Osteoblast (primary cell): ENCODE measurements at places on chromosomes 2 and 18. TPM values are rescaled to one million over a fixed set of nuclear protein-coding genes. Genes with fewer than 3 reads are reported as not detected.

The MEP1B gene
- not detected in 2 replicates for total RNA-seq

DNA sequence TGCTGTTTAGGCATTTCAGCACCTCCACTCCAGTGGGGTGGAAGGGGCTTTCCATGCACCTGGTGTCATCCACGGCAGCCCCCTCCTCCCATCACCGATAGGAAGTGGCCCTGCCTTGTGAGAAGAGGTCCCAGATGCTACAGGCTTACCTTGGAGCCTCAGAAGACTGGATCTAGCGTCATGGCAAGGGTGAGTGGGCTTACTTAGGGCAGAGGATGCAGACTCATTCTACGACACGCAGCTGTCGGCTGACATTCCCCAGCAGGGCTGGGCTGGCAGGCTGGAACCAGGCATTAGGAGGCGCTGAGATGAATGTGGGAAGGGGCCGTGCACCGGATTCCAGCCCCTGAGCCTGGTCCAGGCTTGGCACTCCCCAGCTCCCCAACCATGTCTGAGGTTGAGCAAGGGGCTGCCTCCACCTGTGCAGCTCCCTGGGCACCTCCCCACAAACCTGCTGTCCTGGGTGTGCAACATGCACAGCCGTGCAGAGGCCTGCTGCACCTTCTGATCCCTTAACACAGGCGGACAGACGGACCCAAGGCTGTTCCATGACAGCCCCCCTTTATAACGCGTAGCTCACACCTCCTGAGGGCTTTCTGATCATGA is 1.7 kb upstream of the PRLH start:
- peak; percentile 8 for DNase-seq

The PLCL1 gene
- 3.2 and 4.0 TPM in 2 replicates for total RNA-seq

The STARD6 gene
- not detected in 2 replicates for total RNA-seq

DNA sequence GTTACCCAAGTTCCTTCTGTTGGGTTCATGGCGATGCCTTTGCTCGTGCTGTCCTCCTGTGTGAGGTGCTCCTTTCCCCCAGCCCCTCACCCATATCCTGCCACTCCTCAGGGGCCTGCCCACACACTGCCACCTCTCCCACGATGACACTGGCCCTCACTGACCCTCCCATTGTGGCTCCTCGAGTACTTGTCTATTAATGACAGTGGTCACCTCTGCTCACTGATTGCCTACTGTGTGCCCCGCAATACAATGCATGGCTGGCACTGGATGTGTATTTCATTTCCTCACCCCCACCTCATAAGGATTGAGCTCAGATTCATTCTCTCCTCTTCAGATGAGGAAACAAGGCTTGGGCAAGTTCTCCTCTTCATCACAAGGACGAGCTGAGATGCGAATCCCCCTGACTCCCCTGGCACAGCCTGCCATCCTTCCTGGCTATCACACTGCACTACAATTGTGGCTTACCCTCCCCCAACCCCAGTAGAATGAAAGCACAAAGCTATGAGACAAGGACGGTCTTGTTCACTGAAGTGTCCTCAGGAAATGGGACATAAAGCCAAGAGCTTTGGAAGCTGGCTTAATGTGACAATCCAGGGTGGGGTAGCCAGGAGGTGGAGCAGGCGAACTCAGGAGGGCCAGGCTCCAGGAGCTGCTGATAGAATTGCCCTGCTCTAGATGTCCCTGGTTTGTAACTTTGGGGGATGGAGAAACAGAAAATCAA is 93.9 kb upstream of the RAB12 start:
- DNase-seq: no peak

- peak; percentile 86 for DNase-seq
Observed at GRCh38 chr18:3014503-3015203, 1.7 kb upstream of the LPIN2 start.

DNA sequence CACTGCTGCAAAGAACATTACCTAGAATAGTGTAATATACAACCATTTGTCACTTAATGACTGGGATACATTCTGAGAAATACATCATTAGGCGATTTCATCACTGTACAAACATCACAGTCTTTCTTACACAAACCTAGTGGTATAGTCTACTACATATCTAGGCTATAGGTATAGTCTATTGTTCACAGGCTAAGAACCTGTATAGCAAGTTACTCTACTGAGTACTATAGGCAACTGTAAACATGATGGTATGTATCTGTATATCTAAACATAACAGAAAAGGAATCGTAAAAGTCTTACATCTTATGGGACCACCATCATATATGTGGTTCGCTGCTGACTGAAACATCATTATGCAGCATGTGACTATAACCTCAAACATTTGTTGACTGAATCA is 21.4 kb downstream of the SP3 start:
- no peak for DNase-seq

The TANC1 gene
- 33.9 and 34.7 TPM in 2 replicates for total RNA-seq

DNA sequence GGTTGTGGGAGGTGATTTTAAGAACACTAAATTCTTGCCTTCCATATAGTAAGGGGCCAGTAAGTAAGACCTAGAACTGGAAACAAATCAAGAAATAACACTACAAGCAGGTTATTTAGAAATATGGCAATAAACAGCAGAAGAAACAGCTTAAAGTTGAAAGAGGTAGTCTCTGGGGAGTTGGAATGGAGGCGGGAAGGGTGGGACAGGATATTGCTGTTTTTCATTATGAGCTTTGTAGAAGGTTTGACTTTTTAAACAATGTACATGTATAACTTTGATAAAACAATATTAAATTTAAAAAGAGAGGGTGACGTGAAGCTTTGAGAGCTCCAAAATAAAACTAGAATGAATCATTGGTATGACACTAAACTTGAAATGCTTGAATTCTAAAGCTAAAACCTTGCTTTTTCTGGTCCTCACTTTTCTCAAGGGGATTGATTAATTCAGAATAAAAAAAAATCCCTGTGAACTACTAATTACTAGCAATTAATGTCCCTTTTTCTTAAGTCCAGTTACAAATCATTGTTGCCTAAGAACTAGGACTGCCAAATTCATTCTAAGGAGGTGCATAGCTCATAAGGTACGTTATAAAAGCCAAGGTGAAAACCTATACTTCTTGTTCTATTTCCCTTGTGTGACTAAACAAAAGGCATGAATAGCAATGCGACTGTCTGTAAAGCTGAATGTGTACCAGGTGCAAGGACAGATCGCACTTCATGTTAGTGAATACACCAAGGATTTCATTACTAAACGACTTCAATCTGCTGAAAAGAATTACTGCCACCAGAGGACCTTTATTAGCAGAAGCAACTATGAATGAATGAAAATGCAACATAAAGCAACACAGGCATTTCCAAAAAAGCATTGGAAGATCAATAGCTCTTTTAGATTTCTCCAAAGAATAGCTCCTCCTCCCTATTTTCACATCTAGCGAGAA is 177.5 kb downstream of the RBM43 start:
- DNase-seq: no peak

GRCh38 chr18:39188278-39188677 is 1622.7 kb upstream of the CELF4 start:
- DNase-seq: no peak

GRCh38 chr2:226888378-226888965 is 52.6 kb downstream of the RHBDD1 start:
- no peak for DNase-seq

DNA sequence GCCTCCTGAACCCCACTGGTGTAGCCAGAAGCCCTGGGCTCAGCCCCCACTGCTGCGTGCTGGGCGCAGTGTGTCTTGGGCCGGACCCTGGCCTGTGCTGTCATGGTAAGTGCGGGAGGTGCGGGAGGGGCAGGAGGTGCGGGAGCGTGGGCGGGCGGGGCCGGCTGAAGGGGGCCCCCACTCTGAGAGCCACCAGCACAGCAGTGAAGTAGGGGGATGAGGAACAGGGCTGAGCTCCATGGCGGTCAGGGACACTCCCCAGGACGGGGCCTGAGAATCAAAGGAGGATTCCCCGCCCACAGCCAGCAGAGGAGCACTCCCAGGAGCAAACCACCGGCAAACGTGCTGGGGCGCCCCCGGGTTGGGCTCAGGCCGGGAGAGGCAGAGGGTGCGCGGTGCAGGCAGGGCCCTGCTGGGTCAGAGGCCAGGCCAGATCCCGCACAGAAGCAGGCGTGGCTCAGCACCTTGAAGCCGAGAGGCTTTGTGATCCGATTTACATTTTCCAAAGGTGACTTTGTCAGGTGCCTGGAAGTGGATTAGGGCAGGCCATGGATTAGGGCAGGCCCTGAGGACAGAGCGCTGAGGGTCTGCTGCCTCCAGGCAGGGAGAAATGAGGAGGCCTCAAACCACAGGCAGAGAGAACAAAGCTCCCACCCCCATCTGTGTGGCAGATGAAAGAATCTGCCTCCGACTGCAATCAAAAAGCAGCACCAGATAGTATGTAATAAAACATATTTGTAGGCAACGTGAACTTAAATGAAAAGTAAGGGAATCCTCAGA is 152.0 kb upstream of the RAB6C start:
- DNase-seq: no peak

DNA sequence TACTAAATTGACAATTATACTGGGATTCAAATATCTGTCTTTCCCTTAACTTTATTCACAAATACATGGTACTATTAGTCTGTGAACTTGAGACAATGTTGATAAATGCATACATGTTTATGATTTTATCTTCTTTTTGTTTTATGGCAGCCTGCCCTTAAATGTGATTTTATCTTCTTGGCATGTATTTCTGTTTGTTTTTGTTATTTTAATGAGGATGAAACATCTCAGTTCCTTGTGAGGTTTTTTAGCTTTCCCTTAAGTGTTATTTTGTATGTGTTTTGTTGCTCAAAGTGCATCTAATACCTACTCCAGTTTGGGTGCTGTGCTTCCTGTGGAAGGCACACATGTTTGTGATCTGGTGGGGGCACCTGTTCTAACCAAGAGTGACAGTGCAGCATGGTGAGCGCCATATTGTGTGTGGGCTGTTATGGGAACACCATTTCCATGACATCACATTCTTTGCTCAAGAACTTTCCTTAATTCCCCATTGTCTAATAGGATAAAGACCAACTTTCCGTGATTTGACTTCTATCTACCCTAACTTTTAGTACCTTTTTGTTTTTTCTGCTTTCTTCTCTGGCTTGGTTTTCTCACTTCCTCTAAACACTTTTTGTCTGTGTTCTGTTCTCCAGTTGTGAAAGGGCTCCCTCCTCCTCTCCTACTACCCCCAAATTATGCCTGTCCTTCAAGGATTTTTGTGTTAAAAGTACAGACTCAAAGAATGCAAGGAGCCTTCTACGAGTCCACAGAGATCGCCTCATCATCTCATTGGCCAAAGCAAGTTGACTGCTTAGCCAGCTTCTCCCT is 162.1 kb upstream of the TTC39C start:
- DNase-seq: no peak

The RSAD2 gene
- 0.29 and 0.72 TPM in 2 replicates for total RNA-seq

GRCh38 chr2:177989029-177989885 is 83.3 kb downstream of the PDE11A start:
- peak; percentile 22 for DNase-seq

DNA sequence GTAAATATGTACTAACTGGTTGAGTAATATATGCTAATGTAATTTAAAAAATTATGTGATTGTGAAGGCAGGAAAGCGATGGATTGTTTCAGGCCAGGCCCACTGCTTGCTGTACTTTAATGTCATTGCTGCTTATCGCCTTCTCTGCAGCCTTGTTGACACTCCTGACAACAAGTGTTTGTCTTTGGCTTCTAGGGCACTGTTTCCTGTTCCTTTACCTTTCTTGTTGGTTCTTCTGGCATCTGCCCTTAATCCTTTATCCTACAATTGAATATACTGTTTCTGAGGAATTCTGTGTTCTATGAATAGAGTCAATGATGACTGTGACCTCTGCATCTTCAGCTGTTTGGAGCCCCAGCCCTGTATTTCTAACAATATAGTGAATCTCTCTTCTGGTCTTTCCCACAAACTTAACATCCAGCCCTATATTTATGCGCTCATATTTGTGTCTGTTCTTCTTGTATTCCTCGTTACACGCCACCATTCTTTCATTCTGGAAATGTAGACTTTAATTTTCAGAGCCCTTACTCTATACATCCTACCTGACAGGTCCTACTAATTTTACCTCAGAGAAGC is 17.6 kb downstream of the ACSL3 start:
- DNase-seq: no peak

- no peak for DNase-seq
Observed at GRCh38 chr2:149819356-149819957, 231.9 kb upstream of the MMADHC start.

DNA sequence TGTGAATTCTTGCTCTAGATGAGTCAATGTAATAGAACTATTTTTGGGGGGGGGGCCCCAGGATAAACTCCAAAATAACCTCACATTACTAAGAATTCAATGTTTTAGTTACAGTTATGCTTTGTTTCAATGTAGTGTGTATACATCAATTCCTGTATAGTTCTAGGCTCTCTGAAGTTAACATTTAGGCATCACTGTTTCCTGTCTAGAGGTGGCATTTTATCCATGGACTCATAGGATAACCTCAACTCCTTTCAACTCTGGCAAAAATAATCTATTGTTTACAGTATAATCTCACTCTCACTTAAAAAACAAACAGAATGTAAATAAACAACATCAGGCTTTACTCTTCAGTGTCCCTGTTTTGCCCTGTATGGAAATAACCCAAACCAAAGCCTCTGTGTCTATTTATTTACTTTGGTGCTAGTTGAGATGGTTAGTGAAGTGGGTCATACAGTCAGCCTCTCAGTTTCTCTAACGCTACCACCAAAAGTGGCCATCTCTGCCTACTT is 79.3 kb upstream of the MMADHC start:
- no peak for DNase-seq

The ST6GAL2 gene
- total RNA-seq: 0.36 TPM in 1 of 2 replicates, not detected in the other

The IL1RN gene
- not detected in 2 replicates for total RNA-seq

DNA sequence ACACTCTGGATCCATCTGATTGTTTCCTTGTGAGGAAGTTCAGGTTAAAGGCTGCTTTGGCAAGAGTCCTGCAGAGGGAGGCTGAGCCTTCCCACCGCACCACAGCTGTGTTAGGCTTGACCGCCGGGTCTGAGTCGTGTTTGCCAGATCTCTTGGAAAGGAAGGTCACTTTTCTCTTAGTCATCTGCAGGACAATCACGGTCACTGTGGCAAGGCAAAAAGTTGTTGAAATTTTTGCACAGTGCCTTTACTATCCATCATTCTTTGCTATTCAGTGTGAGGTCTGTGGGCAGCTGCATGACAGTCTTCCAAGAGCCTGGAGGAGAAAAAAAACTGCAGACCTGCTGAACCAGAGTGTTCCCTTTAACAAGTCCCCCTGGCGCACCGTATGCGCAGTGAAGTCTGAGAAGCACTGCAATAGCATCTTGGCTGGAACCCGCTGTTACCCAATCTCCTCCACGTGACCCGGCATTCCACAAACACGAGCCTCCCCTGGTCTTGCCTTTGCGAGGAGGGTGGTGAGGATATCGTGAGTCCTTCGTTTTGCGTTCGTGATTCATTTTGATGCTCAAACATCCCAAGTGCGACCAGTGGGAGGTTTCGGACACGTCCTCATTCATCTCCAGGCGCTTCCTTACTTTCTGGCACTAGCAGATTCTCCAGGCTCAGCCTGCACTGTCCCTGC is 23.0 kb downstream of the BIN1 start:
- DNase-seq: peak; percentile 99

DNA sequence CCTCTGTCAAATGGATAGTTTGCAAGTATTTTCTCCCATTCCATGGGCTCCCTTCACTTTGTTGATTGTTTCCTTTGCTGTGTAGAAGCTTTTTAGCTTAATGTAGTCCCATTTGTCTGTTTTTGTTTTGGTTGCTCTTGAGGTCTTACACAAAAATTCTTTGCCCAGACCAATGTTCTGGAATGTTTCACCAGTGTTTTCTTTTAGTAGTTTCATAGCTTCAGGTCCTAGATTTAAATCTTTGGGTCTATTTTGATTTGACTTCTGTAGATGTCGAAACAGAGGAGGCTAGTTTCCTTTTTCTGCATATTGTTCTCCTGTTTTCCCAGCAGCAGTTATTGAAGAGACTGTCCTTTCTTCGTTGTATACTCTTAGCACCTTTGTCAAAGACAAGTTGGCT is 351.6 kb downstream of the PTPRM start:
- no peak for DNase-seq

GRCh38 chr2:222739939-222740338 is 68.5 kb downstream of the MOGAT1 start:
- no peak for DNase-seq
